ENCODE measurements at places on chromosomes 16 and 17. TPM values are rescaled to one million over a fixed set of nuclear protein-coding genes. Genes with fewer than 3 reads are reported as not detected.

GRCh38 chr17:17889922-17890321 lies 53.1 kb upstream of the SREBF1 start:
- no peak for DNase-seq
- no peaks in the 10 kb centered on the region for H3K36me3 ChIP-seq
- H3K27ac ChIP-seq: no peak overlapping the region
- H3K27me3 ChIP-seq: no peaks in the 10 kb centered on the region
- no peak overlapping the region for H3K4me3 ChIP-seq
- H3K4me1 ChIP-seq: no peaks in the 10 kb centered on the region

The EME1 gene
- 2.7 TPM for polyA plus RNA-seq

DNA sequence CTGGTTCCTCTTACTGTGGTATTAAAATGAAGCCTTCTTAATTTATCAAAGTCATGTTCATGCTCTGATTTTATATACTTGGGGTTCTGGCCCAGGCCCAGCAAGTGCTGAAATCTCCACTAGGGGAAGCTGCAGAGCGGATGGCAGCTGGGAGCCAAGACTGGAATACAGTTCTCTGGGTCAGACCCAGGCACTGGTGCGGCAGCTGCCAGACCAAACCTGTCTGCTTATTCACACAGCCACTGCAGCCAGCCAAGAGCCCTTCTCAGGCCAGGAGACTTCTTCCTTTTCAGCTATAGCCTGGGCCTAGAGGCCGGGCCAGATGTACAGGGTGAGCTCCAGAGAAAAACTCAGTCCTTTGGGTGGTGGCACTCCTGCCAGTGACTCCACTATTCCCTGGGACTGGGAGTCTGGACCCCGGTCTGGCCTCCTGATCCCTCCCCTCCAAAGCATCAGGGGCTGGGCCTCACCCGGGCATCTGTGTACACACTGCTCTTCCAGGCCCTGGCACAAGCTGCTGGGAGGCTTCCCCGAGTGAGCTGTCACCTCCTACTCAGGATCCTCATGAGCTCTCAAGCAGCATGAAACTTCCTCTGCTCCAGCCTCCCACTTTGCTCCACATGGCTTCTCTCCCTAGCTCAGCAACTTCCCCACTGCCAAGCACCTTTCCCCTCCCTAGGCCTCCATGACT lies 24.4 kb downstream of the ATP6V0D1 start:
- DNase-seq: peak; percentile 55
- no peak overlapping the region for H3K27ac ChIP-seq
- peaks cover 19% of the 10 kb centered on the region for H3K4me1 ChIP-seq
- peaks cover 7% of the 10 kb centered on the region for H3K36me3 ChIP-seq
- no peak overlapping the region for H3K4me3 ChIP-seq

GRCh38 chr17:48132385-48132784 lies 24.8 kb downstream of the SNX11 start:
- no peaks in the 10 kb centered on the region for H3K4me1 ChIP-seq
- no peak overlapping the region for H3K4me3 ChIP-seq
- H3K27ac ChIP-seq: no peak overlapping the region
- no peak for DNase-seq

DNA sequence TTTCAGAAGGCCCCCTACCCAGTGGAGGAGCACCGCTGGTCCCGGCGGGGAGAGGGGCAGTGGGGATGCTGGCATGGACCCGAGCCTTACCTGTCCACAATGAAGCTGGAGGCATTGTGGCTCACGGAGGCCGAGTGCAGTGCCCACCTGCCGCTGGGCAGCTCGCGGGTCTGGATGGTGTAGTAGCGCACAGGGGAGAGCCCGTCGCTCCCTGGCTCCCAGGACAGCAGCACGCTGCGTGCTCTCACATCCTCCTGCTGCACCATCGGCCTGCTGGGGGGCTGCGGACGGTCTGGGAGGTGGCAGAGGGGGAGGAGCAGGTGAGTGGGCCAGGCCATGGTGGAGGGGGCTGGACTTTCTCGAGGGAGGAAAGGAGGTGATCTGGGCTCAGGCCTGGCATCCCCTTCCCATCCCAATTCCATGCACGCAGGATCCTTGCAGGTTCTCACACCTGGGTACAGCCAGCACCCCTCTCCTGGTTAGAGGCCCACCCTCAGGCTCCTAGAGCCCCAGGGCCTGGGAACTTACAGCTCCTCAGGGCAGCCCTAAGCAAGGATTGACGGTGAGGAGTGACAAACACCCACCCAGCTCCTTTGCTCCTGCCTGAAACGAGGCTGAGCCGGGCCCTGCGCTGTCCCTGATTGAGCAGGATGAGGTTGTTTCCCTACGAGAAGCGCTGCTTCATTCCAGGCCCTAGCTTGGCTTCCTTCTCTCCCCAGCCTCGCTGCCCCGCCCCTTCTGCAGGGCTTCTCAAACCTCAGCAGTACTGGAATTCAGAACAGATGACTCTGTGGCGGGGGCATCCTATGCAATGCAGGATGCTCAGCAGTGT lies 76.2 kb upstream of the CDC42EP4 start:
- no peak overlapping the region for H3K4me3 ChIP-seq
- no peak overlapping the region for H3K27ac ChIP-seq
- no peaks in the 10 kb centered on the region for H3K4me1 ChIP-seq
- DNase-seq: no peak
